ENCODE measurements at places on chromosomes 16 and 17.

- no peak for DNase-seq
These were observed 355.4 kb upstream of the RBFOX1 start for GRCh38 chr16:6977291-6977690.

- DNase-seq = peak; percentile 82
These were observed 176.6 kb upstream of the SDK2 start for GRCh38 chr17:73820686-73821448.

GRCh38 chr17:74532115-74532514, 840 bp upstream of the CD300LB start:
- peak; percentile 36 for DNase-seq

GRCh38 chr16:1917056-1917664, 1.1 kb downstream of the HS3ST6 start:
- no peak for DNase-seq

- DNase-seq = no peak
These were observed 497.5 kb upstream of the SALL1 start for GRCh38 chr16:51648526-51648925.

DNA sequence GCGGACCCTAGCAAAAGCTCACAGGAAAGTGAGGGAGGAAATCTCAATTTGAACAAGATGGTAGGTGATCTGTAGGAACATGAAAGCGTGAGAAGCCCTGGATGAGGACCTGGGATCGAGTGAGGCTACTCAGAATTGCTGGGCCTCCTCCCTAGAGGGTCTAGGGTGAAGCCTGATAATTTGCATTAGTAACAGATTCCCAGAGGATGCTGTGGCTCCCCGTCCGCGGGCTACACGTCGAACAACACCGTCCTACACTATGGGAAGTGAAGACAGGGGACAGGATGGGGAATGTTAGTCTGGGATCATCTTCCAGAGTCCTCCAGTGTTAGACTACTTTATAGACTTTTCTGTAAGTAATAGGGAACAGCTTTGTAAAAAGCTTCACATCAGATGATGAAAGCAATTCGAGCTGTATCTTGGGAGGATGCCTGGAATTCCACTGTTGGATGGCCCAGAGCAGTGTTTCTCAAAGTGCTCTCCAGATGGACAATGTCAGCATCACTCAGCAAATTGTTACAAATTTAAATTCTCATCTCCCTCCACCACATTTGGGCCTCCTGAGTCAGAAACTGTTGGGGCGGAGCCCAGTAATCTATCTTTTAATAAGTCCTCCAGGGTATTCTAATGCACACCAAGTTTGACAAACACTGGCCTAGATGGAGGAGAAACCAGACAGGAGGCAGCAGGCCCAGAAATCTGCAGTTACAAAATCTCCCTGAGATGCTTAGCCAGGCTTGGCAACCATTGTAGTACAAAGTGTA, 6.5 kb downstream of the FNDC8 start:
- no peak for DNase-seq

DNA sequence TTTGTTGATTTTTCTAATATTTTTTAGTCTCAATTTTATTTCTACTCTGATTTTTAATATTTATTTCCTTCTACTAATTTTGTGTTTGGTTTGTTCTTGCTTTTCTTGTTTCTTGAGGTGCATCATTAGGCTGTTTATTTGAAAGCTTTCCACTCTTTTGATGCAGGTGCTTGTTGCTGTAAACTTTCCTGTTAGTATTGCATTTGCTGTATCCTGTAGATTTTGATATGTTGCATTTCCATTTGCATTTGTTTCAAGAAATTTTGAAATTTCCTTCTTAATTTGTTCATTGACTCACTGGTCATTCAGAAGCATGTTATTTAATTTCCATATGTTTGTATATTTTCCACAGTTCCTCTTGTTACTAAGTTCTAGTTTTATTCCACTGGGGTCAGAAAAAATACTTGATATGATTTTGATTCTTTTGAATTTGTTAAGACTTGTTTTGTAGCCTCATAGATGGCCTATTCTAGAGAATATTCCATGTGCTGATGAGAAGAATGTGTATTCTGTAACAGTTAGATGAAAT, 43.1 kb upstream of the NACA2 start:
- no peak for DNase-seq

- no peak for DNase-seq
These were observed 136.3 kb upstream of the CHMP6 start for GRCh38 chr17:80855196-80855947.

GRCh38 chr16:78664811-78665772, 565.6 kb downstream of the WWOX start:
- no peak for DNase-seq

- DNase-seq = no peak
These were observed 88.1 kb downstream of the GOSR1 start for GRCh38 chr17:30565073-30565935.

DNA sequence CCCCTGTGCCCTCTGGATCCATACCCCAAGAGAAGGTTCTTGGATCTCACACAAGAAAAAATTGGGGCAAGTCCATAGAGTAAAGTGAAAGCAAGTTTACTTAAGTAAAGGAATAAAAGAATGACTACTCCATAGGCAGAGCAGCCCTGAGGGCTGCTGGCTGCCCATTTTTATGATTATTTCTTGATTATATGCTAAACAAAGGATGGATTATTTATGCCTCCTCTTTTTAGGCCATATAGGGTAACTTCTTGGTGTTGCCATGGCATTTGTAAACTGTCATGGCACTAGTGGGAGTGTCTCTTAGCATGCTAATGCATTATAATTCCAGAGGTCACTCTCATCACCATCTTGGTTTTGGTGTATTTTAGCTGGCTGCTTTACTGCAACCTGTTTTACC, 70.8 kb downstream of the NLK start:
- no peak for DNase-seq

DNA sequence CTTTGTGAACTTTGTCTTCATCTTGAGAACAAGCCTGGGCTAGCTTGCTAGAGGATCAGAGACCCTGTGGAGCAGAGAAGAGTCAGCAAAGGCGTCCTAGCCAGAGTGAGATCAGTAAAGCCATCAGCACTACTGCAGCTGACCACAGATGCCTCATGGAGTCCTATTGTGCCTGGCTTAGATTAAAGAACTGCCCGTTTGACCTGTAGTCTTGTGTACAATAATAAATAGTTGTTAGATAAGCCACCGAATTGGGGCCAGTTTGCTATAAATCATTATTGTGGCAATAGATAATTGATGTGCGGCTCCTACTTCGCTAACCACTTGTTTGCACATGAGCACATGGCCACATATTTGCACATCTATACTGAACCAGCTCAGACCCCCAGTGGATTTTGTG, 103.0 kb downstream of the CYLD start:
- no peak for DNase-seq

DNA sequence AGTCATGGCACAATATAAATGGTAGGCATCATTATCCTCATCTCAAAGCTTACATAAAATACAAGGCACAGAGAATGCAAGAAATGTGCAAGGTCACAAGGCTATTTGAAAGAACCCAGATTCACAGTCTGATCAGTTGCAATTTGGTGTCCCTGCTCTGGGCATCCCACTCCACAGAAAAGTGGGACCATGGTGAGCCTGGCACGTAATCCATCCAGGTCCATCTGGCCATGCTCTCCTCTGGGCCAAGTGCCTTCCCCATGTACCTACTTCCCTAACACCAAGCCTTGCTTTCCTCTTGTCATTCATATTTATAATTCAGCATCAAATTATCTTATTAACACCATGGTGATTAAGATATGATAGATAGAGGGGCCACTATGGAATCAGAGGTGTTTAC, 390.0 kb downstream of the CDH11 start:
- DNase-seq = no peak

DNA sequence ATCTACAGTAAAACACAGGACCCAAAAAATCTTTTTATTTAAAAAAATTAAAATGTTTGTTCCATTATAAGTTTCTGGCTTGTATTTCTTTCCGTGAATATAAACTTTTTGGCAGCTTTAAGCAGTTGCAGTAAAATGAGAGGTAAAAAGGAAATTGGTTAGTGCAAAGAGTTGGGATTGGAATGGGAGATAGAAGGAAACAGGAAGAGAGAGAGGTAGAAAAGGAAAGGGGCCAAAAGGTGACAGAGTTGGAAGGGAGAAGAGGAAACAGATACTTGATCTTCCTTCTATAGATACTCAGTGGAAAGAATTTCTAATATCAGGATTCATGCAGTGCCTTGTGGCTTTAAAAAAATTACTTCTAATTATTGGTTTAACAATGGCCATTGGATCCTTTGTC, 63.5 kb downstream of the NQO1 start:
- no peak for DNase-seq

- no peak for DNase-seq
These were observed 10.4 kb downstream of the KCNH6 start for GRCh38 chr17:63533433-63534077.

DNA sequence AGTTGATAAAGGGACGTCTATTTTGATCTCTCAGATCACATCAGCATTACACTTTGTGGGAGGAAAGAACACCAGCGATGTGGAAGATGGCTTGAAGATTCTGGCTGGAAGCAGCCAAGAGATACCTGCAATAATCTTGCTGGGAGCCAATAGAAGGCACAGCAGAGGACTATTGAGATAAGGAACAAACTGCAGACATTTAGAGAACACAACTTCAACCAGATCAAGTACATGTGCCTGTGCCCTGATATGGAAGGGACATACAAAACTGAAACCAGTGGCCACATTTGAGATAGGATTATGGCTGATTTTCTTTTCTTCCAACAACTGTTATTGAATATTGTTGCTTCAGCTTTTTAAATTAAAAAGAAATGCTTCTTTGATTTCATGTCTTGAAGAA, 18.6 kb upstream of the PSMD7 start:
- DNase-seq = no peak

- peak; percentile 12 for DNase-seq
These were observed 307 bp downstream of the CDYL2 start for GRCh38 chr16:80804056-80804525.

- DNase-seq = no peak
These were observed 229.5 kb downstream of the FTO start for GRCh38 chr16:53933407-53933806.

DNA sequence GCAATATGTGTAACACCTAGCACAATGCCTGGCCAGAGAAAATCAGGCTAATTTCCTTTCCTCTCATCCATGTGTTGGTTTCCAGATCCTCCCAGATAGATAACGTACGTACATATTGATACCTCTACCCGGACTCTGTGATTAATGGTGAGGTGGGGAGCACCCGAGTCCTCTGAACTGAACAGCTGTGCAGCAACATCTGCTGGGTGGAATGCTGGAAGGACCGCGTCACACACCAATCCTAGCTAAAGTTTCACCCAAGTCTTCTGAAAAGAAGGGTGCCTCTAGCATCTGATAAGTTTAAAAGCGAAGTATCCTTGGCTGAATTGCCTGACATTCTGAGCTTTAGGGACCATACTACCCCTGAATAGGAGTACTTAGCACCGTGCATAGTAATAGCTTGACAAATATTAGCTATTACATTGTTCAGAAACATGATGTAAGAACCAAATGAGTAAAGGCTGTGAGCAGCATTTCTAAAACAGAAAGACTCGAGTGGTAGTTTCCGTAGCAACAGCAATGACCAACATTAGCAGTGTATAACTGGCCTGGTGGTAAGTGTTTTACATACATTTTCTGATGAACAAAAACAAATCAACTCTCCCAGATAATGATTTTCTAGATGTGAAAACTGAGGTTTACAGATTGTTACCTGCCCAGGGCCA, 91.4 kb downstream of the SYCE1L start:
- no peak for DNase-seq

GRCh38 chr16:68636064-68636560, 9.0 kb upstream of the CDH3 start:
- no peak for DNase-seq

DNA sequence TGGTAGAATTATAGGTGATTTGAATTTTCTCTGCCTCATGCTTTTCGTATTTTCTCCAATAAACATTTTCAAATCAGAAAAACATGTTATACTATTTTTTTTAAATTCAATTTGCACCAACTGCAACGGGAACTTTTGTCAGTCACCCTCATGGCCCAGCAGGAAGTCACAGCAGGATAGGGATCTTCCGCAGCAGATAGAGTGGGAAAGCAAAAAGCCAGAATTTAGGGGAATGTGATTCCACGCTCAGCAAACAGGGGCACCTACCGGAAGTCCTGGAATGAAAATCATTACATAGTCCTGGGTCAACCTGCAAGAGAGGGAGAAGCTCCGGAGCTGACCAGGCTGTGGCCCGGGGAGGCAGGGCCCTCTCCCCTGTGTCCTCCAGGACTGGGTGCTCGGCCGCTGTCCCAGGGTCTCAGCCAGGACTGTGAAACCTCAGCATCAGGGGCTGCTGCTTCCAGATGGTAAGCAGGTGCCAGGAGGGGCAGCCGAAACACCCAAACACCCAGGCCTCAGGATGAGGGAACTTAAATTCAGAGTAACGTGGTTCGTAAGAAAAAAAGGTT, 3.9 kb downstream of the SLC47A2 start:
- DNase-seq = no peak

DNA sequence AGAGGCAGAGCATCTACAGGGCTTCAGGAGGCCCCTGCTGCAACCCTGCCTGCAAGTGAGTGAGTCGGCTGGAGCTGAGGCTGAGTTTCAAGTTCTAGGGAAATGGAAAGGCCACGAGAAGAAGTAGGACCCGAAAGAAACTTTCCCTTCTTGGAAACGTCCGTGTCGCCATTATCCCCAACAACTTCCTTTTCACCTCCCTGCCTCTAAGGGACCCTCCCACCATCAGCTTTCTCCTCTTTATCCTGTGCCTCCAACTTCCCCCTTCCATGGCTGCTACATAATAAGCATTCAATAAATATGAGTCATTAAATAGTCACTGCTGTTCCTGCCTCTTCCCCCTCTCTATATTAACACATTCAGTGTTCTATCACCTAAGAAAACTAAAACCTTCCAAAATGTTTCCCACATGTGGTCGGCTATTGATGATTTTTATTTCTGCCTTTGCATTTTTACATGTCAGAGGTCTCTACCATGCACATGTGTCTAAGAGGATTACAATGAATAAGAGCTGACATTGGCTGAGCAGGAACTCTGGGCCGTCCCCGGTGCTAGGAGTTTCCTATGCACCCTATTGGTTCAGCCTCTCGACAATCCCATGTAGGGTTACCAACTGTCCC, 115.9 kb upstream of the TNRC6C start:
- no peak for DNase-seq

DNA sequence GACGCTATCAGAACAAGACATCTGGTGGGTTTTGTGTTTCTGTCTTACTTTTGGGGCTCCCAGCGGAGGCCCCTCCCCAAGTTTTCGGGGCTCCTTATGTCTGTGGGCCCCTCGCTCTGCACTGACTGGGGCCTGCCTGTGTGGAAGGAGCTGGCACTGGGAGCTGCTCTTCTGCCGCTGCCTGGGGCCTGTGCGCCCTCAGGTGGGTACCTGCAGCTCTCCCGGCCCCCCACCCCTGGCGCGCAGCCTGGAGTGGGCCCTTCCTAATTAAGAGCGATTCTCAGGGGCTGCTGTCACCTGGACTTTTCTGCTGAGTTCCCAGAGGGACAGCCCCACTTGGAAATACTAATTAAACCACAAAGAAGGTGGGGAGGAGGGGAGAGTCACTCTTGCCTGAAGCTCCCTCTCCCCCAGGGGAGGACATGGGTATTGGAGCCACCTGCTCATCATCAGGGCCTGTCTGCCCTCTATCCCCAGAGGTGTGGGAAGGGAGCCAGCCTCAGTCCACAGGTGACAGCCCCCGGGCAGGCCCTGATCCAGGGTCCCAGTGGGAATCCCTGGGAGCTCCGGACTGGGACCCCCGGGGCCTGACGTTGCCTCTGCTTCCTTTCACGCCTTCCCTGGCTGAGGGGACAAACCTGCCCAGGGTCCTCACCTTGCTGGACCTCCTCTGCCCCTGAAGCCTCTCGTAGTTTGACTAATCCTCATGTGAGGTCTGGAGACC, 36.5 kb downstream of the GSE1 start:
- peak; percentile 49 for DNase-seq
